ENCODE measurements at places on chromosomes 7 and 10.

DNA sequence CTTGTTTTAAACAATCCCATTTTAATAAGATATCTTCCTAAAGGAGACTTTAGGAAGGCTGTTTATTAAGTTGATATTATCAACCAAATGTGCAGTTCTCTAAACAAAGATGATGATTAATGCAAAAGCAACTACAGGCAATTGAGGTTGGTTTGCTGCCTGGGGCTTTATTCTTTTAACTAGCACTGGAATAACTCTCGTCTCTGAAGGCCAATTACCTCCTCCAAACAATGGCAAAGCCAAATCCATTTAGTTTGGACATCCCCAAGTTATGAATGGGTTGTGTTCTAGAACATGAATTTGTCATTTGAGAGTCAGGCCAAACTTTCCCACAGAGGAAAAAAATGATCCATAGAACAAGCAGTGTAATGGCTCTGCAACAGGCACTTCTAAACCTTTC is 114.1 kb downstream of the SLC16A9 start:
- DNase-seq: no peak

DNA sequence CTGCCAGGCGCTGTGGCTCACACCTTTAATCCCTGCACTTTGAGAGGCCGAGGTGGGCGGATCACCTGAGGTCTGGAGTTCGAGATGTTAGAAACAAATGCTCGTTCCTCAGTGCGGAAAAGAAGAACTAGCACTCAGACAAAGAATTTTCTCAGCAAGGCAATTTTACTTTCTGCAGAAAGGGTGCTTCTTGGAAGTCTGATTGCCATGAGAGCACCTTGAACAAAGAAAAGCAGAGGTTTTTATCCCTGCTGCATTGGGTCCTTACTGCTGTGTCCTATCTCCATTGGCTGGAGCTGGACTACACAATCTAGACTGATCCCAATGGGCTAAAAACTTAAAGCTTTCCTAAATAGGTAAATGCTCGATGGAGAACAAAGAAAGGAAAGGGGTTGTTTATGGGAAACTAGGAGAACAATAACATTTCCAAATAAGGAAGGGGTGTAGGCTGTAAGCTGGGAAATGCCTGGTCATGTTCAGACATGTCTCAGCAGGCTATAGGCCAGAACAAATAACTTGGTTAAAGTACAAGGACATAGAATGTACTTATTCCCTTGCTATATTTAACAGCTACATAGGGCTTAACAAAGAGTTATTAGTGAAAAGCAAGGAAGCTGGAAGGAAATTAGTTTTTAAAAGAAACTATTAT is 26.1 kb upstream of the ACTR3B start:
- no peak for DNase-seq

- peak; percentile 50 for DNase-seq
Observed at GRCh38 chr10:110305767-110306451, 1.2 kb upstream of the SMNDC1 start.

DNA sequence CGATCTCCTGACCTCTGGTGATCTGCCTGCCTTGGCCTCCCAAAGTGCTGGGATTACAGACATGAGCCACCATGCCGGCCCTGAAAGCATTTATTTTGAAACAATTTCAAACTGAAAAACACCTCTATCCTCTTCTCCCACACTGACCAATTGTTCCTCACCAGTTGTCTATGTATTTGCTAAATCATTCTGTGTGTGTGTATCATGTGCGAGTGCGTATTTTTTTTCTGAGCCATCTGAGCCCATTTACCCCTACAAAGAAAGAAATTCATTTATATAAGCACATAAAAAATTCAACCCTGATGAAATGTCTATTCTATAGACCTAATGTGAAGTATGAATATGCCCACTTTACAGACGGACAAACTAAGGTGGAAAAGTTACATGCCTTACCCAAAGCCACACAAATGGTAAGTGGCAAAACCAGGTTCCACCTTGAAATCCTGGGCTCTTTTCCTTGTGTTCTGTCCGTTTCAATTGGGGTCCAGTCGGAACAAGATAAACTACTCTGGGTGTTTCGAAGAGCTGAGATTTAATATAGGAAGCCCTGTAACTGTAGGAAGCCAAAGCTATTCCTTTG is 46.8 kb downstream of the RBM17 start:
- no peak for DNase-seq

DNA sequence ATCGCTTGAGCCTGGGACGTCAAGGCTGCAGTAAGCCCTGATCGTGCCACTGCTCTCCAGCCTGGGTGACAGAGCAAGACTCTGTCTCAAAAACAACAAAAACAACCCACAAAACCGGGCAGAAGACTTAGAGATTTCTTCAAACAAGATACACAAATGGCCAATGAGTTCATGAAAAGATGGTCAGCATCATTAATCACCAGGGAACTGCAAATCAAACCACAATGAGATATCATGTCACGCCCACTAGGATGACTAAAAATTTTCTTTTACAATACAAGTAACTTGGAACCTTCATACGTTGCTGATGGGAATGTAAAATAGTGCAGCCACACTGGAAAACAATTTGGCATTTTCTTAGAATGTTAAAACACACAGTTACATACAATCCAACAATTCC is 77.3 kb upstream of the GRID1 start:
- DNase-seq: no peak

GRCh38 chr7:134420424-134421125 is 38.3 kb downstream of the AKR1B1 start:
- no peak for DNase-seq

DNA sequence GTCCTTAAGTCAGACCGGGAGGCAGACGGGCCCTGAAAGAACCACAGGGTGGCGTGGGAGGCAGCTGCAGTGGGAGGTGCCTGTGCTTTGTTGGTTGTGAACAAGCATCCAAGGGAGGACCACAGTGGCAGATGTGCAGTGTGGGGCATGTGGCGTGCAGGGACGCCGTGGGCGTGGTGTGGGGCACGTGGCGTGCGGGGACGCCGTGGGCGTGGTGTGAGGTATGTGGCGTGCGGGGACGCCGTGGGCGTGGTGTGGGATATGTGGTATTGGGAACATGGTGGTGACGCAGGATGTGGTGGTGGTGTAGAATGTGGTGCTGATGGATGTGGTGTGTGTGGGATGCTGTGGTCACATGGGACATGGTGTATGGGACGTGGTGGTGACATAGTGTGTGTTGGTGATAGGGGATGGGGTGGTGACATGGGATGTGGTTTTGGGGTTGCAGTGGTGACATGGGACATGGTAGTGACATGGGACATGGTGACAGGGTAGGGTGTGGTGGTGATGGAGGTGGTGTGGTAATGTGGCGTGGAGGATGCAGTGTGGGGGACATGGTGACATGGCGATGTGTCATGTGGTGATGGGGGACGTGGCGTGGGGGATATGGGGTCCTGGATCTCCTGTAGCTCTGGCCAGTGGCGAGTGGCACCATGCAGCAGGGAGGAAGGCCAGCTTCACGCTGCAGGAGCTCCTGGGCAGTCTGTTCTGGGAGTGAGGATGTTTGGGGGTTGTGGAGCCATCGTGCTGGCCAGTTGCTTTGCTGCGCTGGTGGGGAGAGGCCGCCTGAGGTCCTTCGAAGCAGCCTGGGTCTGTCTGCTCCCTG is 78.8 kb downstream of the INPP5A start:
- peak; percentile 66 for DNase-seq

DNA sequence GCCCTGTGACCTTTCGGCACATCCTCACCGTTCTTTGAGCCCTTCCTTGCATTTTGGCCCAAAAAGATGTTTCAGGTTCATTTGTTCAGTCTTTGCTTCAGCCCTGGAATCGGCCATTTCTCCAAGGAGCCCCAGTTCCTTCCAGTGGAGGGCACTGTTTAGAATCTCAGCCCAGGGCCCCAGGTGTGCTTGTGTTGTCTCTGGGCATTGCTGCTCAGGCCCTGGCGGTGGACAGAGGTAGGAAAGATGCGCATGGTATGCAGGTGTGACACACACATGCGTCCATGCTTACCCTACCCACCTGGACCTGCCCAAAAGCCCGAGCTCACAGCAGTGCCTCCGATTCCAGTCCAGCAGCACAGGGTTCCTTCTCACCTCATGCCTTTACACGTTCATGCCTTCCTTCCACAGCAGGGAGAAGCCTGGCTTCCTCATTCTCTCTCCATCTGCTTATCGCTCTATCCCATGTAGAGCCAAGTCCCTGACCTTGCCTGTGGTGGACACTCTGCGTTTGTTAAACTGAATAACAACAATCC is 70.6 kb downstream of the LHPP start:
- no peak for DNase-seq

GRCh38 chr7:45593121-45593541 is 19.0 kb downstream of the ADCY1 start:
- DNase-seq: no peak

DNA sequence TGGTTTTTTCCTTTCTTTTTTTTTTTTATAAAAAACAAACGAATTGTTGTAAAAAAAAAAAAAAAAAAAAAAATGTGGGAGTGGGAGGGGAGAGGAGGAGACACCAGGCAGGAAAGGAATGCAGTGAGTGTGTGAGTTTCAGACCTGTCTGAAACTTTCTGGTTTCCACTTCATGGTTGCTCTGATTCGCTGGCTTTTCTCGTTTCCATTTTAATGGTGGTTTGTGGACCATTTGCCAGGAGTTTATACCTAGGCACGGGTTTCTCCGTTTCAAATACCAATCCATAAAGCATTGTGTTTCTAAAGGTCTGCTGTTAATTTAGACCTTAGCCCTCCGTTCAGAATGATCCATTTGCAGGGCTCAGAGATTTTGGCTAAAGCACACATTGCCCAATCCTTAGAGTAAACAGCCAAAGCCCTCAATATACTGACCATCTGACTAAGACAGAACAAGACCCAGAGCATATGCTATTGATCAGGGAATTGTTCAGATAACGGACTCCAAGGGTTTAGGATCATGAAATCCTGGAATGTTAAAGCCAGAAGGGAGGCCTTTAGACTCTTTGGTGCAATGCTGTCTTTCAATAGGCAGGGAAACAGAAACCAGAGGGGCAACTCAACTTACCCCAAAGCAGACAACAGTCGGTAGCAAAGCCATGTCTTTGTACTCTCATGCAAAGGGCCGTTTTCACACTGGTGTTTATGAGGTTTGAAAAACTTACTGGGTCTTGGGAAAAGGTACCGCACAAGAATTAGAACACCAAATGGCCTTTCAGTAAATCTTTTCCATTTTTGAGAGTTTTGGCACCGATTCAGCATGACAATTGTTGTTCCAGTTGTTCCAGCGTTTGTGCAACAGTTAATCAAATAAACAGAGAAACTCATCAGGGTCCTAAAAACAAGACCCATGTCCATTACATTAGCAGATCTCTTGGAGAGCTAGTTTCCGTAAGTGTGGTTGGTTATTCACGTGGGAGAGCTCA is 94.3 kb upstream of the AGBL3 start:
- no peak for DNase-seq

- DNase-seq: no peak
Observed at GRCh38 chr10:52883996-52884871, 111.7 kb upstream of the MBL2 start.

DNA sequence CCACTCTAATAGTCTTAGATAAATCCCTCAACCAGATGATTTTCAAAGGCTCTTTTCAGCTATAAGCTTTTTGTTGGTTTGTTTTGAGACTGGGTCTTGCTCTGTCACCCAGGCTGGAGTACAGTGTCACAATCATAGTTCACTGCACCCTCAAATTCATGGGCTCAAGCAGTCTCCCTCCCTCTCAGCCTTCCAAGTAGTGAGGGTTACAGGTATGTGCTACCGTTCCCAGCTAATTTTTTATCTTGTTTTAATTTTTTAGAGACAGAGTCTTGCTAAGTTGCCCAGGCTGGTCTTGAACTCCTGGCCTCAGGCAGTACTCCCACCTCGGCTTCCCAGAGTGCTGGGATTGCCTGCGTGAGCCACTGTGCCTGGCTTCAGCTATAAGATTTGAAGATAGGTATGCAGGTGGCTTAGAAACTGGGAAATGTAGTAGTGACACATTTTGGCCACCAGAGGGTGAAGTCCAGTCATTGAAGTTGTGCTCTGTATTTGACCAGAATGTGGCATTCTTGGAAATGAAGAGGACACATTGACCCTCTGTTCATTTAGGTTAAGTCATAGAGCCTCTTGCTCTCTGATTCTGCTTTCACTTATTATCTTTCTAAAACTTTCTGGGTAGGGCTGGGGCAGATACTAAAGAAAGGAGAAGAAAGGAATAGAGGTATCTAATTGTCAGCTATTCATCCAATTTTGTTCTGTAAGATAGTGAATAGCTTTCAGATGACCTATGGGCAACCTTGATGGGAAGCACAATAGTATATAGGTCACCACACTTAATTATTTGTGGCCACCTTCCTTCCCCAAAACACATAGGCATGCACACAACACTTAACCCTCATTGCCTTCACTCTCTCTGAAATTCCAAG is 36.0 kb downstream of the R3HCC1L start:
- no peak for DNase-seq

DNA sequence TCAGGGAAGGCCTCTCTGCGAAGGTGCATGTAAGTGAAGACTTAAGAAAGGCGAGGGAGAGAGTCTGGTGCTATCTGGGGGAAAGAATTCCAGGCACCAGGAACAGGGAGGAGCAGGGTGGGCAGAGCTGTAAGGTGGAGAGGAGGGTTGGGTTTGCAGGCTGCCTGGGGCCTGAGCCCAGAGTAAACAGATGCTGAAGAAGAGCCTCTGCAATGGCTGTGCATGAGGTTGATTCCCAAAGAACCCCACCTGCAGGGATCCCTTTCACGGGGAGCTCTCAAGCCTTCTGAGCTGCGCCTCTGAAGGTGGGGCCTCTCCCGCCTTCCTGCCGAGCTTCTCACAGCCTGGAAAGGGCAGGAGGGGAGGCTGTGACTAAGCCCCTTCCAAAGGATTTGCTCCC is 115.1 kb downstream of the RNF216 start:
- DNase-seq: no peak

GRCh38 chr10:90399782-90400181 is 458.1 kb downstream of the HTR7 start:
- DNase-seq: no peak

- DNase-seq: no peak
Observed at GRCh38 chr10:62456611-62457101, 82.5 kb downstream of the ZNF365 start.

DNA sequence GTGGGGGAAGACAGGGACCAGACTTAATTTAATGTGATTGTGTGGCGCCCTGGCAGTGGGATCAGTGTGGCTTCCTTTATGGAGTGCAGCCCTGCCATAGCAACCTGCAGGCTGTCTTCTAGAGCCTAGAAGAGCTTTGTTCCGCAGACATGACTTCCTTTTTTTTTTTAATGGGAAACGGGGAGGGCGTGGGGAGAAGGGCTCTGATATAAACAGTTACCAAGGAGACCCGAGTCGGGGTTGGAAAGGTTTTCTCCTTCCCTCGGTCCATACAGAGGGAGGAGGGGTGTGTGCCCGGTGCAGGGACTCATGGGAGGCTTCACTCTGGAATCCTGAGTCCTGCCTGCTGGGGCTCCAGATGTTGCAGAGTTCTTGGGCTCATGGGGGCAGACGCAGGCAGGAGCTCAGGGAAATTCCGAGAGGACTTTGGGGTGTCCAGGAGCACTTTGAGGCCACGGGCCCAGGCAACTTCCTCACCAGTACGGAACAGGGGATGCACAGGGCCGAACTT is 26.9 kb downstream of the TMEM120A start:
- DNase-seq: no peak

- DNase-seq: no peak
Observed at GRCh38 chr10:22932626-22933370, 4.9 kb downstream of the ARMC3 start.

DNA sequence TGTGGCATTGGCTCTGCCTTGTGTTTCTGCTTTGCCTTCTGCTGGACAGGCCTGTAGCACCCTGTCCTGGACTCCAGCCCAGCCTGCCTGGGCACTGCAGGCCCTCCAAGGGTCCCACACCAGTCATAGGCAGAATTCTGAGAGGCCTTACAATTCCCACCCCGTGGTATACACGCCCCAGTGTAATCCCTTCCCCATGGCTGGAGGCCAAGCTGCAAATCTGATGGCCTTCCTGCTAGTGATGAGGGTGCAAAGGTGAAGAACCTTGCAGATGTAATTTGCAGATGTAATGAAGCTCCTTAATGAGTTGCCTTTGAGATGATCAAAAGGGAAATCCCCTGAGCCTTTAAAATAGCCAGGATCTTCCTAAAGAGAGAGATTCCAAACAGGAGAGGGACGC is 325.1 kb upstream of the ZNF32 start:
- DNase-seq: no peak

Measured in activated T-helper 2 cell treated with anti-CD3 and anti-CD28 coated beads, Interferon-gamma antibody, Interleukin-2, Interleukin-4, amounts not matched to agents 10 μg/mL and 5 μg/mL and 100 μg/mL, durations not matched to agents 14 hours and 24 hours and 36 hours (primary cell).